ENCODE measurements at places on chromosomes 3 and 15. TPM values are rescaled to one million over a fixed set of nuclear protein-coding genes. Genes with fewer than 3 reads are reported as not detected.

DNA sequence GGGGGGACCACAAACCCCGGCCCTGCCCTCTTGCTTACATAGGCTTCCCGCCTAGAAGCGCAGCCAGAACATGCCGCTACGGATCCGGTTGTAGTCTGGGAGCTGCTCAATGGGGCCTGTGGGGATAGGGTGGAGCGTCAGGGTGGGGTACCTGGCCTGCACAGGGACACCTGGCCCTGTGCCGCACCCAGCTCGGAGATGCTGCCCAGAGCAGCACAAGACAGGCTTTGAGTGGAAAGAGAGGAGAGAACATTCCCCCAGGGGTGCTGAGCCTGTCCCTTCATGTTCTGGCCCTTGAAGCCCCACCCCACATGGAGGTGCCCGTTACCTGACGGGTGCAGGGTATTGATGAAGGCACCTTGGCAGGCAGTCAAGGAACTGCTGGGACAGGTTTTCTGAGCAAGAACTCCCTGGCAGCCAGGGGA, 4.0 kb upstream of the COL7A1 start:
- peaks cover 16% of the 10 kb centered on the region for H3K27me3 ChIP-seq
- no peak for DNase-seq
- H3K36me3 ChIP-seq: peaks cover 80% of the 10 kb centered on the region
- H3K4me1 ChIP-seq: peaks cover 33% of the 10 kb centered on the region
- no peak overlapping the region for H3K4me3 ChIP-seq

DNA sequence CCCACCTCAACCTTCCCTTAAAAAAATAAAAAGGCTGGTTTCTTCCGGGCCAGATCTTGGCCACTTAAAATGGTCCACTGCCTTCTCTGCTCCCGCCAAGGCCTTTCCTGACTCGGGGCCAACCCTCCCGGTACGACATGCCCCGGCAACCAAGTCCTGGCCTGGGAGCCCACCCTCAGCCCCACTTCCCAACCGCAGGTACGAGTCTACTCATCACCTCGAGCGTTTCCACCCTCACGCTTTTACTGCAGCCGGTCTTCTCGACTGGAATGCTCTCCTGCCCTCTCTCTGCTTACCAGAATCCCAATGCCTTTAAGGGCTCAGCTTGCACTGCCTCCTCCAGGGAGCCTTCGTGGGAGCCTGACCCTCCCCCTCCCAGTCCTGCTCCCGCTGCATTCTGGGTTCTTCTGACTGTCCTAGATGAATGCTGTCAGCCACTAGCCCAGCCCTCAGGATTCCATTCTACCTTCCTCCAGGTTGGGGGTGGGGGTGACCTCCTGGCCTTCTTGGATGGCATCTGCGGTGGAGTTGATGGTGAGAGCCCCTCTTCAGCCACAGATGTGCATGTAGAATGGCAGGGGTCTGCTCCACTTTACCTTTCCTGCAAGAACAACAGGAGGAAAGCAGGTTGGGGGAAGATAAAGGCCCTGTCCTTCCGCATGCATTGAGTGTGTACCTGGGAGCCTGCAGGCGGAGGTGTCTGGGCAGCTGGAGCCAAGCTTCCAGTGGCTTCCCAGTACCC, 1.1 kb upstream of the CSRNP1 start:
- DNase-seq: no peak
- H3K36me3 ChIP-seq: peaks cover 2% of the 10 kb centered on the region
- H3K4me1 ChIP-seq: peaks cover 45% of the 10 kb centered on the region
- no peaks in the 10 kb centered on the region for H3K27me3 ChIP-seq
- H3K4me3 ChIP-seq: no peak overlapping the region

DNA sequence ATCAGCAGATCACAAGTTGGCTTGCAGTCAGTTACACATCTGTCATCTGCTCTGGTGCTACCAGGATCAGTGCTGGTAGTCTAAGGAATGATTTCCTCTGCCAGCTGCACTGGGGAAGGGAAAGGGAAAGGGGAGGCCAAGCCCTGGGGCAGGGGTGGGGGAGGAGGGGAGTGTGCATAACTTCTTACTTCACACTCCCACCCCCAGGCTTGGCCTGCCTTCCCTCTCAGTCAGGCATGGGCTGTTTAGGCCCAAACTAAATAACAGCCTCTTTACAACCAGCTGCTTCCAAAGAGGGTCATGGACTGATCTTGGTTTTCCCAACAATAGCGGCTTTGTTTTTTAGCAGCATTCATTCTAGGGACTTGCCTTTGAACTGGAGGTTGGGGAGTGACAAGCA, 86.1 kb upstream of the PSMD6 start:
- H3K36me3 ChIP-seq: peaks cover 4% of the 10 kb centered on the region
- H3K27ac ChIP-seq: peak overlapping the region; percentile 86
- no peaks in the 10 kb centered on the region for H3K27me3 ChIP-seq
- DNase-seq: peak; percentile 68
- peaks cover 49% of the 10 kb centered on the region for H3K4me1 ChIP-seq

DNA sequence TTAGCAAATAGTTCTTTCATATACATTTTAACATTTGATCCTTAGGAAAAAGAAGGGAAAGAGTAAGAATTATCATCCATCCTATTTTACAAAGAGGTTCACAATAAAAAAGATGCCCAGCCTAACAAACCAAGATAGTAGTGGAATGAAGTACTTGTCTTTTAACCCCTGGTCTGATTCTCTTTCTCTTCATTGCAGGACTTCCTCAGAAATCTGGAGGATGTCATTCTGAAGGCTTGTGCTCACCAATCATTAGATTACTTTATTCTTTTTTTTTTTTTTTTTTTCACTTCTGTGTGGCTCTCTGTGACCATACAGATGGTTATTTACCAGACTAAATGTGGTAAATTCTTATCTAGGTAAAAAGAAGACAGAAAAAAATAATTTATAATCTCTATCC, 7.0 kb downstream of the HDGFL3 start:
- no peak overlapping the region for H3K27ac ChIP-seq
- DNase-seq: no peak
- no peak overlapping the region for H3K4me3 ChIP-seq
- H3K27me3 ChIP-seq: no peaks in the 10 kb centered on the region
- no peaks in the 10 kb centered on the region for H3K36me3 ChIP-seq

- H3K27ac ChIP-seq: no peak overlapping the region
- no peaks in the 10 kb centered on the region for H3K36me3 ChIP-seq
- H3K4me1 ChIP-seq: no peaks in the 10 kb centered on the region
- no peak overlapping the region for H3K4me3 ChIP-seq
- no peak for DNase-seq
- H3K27me3 ChIP-seq: no peaks in the 10 kb centered on the region
Measured at GRCh38 chr3:108677811-108678210, 79.4 kb downstream of the RETNLB start.

- H3K4me3 ChIP-seq: peak overlapping the region; percentile 32
- no peaks in the 10 kb centered on the region for H3K36me3 ChIP-seq
- no peak overlapping the region for H3K27ac ChIP-seq
- no peak for DNase-seq
- no peaks in the 10 kb centered on the region for H3K27me3 ChIP-seq
Measured at GRCh38 chr3:152301745-152302181, 33.0 kb downstream of the MBNL1 start.

- no peak for DNase-seq
- H3K36me3 ChIP-seq: no peaks in the 10 kb centered on the region
Measured at GRCh38 chr15:100201376-100202280, 140.1 kb downstream of the ADAMTS17 start.

DNA sequence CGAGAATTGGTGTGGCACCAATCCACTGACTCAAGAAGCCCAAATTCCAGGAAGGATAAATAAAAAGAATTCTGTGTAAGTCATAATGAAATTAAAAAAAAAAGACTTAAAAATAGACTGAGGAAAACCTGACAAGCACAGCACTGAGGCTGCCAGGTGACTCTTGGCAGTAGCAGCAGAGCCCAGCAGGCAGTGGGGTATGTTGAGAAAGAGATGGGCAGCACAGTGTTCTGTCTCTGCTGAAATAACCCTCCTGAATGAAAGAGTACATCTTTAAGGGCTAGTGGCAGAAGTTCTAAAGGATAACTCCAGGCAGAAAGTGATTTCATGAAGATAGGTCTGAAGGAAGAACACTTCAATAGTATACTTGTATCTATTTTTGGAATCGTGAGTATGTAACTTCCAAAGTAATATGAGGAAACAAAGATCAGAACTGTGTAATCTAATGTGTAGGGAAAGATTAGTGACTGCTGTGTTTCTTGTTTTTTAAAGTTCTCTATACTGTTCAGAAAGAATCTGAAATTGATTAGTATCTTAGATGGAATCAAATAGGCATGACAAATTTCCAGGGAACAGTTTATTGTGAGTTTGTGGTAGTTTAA, 75.9 kb downstream of the RAB7A start:
- H3K4me1 ChIP-seq: peaks cover 8% of the 10 kb centered on the region
- no peak for DNase-seq
- H3K27me3 ChIP-seq: no peaks in the 10 kb centered on the region
- H3K4me3 ChIP-seq: no peak overlapping the region
- H3K36me3 ChIP-seq: peaks cover 4% of the 10 kb centered on the region

FBXW12 gene
- 0.61 TPM for total RNA-seq

DNA sequence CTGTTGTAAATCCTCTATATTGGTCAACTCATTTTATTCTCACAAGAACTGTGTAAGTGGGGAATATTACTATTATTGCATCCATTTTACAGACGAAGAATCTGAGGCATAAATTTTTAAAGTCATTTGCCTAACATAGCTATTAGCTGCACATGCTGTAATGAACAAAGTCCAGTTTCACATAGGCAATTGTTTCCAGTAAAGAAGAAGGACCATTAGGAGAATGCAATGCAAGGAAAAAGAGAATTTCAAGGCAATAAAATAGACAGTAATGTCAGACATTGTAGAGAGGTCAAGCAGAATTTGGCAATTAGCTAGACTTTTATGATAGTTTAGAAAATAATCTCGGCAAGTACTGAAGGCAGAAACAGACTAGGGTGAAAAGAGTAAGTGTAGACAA, 578.7 kb upstream of the NECTIN3 start:
- H3K27ac ChIP-seq: no peak overlapping the region
- no peaks in the 10 kb centered on the region for H3K27me3 ChIP-seq
- no peak for DNase-seq
- no peaks in the 10 kb centered on the region for H3K36me3 ChIP-seq
- no peaks in the 10 kb centered on the region for H3K4me1 ChIP-seq
- H3K4me3 ChIP-seq: no peak overlapping the region

DNA sequence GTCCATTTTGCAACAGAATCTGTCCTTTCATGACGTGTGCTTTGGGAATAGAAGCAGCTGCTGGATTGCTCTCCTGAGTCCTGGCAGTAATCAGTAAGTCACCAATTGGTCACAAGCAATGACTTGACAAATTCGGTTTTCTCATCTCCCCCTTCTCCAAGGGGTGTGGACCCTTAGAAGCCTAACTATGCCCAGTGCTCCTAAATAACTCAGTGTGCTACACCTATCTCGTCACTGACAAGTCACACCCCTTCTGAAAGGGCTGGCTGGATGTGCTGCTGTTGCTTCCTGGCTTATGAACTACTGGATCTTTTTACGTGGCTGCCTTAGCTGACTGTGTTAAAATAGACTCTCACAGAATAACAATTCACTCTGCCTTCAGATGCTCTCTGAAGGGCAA, 1351.5 kb downstream of the ZPLD1 start:
- no peak overlapping the region for H3K4me3 ChIP-seq
- H3K27ac ChIP-seq: no peak overlapping the region
- H3K4me1 ChIP-seq: no peaks in the 10 kb centered on the region
- H3K27me3 ChIP-seq: no peaks in the 10 kb centered on the region

DNA sequence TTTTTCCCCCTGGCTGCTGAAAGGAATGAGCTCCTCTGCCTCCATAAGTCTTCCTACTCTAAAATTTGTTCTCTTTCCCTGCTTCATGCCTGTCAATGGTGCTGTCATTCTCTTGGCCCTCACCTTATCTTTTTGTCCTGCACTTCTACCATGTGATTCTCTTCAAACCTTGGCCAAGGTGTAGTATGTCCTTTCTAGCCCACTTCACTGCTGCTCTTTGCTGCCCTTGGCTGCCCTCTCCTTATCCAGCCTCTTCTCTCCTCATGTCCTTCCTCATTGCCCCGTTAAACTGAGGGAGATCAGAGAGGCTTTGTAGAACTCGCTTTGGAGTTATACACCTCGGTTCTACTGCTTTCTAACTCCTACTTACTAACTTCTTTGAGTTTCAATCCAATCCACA, 19.7 kb downstream of the MINDY4B start:
- no peak for DNase-seq
- no peaks in the 10 kb centered on the region for H3K36me3 ChIP-seq
- no peaks in the 10 kb centered on the region for H3K4me1 ChIP-seq
- H3K27ac ChIP-seq: no peak overlapping the region
- no peaks in the 10 kb centered on the region for H3K27me3 ChIP-seq
- H3K4me3 ChIP-seq: no peak overlapping the region

Data from spinal cord (tissue), 10 donors.